T-helper 1 cell (primary cell): ENCODE measurements at places on chromosomes 7 and 10.
A peak's percentile ranks its signal among the peaks of the same experiment; 100 is the strongest.

- DNase-seq = peak; percentile 65
These were observed 3.2 kb downstream of the DNAJB6 start for GRCh38 chr7:157339777-157340677.

GRCh38 chr10:112951359-112952281 is 1.6 kb downstream of the TCF7L2 start:
- peak; percentile 13 for DNase-seq

GRCh38 chr7:131105294-131105798 is 222.3 kb upstream of the MKLN1 start:
- DNase-seq = no peak

DNA sequence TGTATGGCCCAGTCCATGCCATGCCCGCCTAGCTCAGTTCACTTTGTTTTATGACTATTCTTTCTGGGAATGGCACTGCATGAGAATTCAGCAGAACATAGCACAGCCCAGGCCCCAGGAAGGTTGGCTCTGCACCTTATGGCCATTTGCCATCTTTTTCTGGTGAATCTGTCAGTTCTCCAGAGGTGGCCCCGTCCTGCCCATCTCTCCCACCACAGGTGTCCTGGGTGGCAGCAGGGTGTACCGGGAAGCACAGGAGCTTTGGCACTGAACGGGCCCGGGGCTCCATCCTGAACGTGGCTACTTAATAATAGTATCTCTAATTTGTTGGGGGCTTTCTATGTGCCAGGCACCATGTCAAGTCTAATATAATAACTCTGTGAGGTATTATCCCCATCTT is 24.7 kb downstream of the GOLGA7B start:
- no peak for DNase-seq

DNA sequence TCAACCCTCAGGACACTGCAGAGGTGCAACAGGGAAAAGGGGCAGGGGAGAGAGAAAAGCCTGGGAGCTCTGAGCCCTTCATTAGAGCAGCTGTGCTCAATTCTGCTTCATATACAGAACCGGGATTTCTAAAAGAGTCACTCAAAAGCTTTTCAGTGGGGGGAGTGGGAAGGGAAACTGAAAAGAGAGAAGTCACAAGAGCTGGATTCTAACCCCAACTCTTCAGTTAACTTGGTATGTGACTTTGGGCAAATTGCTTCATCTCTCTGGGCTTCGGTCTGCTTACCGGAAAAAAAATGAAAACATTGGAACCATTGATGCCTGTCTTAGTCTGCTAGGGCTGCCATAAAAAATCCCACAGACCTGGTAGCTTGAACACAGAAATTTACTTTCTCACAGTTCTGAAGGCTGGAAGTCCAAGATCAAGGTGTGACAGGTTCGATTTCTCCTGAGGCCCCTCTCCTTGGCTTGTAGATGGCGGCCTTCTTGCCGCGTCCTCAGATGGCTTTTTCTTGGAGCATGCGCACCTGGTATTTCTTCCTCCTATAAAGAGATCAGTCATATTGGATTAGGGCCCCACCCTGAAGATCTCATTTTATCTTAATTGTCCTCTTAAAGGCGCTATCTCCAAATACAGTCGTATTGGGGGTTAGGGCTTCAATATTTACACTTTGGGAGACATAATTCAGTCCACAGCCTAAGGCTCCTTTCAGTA is 118.3 kb upstream of the KMT2E start:
- no peak for DNase-seq

DNA sequence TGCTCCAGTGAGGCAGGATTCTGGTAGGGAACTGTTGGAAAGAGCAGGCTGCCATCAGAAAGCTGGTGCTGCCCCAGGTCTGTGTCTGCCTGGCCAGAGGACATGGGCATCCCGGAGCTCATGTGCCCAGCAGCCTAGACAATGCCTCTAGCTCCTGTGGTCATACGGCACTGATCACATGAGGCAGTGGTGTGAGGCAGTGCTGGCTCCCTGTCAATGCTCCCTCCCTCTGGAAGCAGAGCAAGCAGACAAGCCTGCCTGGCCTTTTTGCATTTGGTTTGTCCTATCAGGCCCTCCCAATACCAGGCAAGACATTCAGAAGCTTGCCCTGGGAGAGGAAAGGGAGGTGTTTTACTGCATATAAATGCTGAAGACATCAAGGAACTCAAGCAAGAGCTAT is 19.5 kb upstream of the MMP21 start:
- DNase-seq = no peak

- no peak for DNase-seq
These were observed 38.8 kb downstream of the EPC1 start for GRCh38 chr10:32308027-32308603.

GRCh38 chr7:37732888-37733287 is 49.3 kb downstream of the GPR141 start:
- DNase-seq = no peak

GRCh38 chr10:20737107-20737506 is 160.0 kb downstream of the NEBL start:
- DNase-seq = no peak

GRCh38 chr10:6013413-6014192 is 36.3 kb upstream of the IL15RA start:
- no peak for DNase-seq

DNA sequence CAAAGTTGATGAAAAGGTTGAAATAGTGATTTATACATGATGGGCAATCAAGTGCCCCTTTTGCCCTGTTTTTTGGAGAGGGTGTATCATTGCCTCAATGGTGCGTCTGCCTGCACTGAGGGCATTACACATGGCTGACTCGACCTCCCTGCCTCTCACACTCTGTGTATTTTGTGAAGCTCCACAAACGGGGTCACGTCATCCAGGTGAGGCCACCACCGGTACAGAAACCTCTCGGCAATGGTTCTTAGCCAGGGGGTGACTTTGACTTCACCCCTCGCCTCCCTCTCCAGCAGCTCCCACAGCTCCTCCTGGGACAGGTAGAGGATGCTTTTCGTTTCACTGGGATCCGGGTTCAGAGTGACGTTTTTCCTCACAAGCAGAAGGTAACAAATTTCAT is 6.3 kb downstream of the IDI2 start:
- no peak for DNase-seq

DNA sequence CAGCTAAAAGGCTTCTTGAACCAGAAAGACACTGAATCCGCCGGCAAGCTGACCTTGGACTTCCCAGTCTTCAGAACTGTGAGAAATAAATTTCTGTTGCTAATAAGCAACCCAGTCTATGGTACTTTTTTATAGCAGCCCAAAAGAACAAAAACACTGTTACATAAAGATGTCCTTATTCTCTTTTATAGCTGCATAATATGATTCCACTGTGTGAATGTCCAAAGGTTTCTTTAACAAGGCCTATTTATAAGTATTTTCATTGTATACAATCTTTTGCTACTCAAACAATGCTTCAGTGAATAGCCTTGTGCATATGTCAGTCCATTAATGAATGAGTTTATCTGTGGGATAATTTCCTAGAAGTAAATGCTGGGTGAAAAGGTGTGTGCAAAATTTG is 190.8 kb upstream of the INHBA start:
- no peak for DNase-seq

DNA sequence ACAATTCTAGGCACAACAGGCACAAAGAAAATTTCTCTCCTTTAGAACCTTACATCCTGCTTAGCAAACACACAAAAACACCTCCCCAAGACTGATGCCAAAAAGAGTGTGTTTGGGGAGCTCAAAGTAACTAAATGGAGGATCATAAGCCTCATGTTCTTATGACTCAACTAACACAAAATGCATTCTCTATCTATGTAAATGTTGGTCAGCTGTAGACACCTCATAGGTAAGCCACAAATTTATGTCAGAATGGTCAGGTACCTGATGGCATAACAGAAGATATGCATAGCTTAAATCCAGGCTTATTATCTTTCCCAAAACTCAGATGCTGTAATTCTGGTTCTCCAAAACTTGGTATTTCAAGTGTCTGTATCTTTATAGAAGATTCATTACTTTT is 315.1 kb downstream of the C7orf25 start:
- DNase-seq = no peak

DNA sequence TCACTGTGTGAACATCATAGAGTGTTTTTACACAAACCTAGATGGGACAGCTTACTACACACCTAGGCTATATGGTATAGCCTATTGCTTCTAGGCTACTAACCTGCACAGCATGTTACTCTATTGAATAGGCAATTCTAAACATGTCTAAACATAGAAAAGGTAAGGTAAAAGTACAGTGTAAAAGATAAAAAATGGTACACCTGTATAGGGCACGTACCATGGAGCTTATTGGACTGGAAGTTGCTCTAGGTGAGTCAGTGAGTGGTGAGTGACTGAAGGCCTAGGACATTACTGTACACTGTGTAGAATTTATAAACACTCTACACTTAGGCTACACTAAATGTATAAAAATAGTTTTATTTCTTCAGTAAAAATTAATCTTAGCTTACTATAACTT is 182.0 kb upstream of the THSD7A start:
- DNase-seq = no peak

GRCh38 chr7:57210212-57210611 is 78.0 kb upstream of the ZNF479 start:
- DNase-seq = no peak
